A172 (cell line): ENCODE measurements at places on chromosomes 4 and X. TPM values are rescaled to one million over a fixed set of nuclear protein-coding genes. Genes with fewer than 3 reads are reported as not detected.
A peak's percentile ranks its signal among the peaks of the same experiment; 100 is the strongest.

NMU gene
- total RNA-seq, result 38.9 and 55.0 TPM in 2 replicates

PRDM5 gene
- 13.1 and 14.6 TPM in 2 replicates for total RNA-seq

GRCh38 chr4:81256059-81256970 is 41.3 kb upstream of the PRKG2 start:
- no peak for DNase-seq

DNA sequence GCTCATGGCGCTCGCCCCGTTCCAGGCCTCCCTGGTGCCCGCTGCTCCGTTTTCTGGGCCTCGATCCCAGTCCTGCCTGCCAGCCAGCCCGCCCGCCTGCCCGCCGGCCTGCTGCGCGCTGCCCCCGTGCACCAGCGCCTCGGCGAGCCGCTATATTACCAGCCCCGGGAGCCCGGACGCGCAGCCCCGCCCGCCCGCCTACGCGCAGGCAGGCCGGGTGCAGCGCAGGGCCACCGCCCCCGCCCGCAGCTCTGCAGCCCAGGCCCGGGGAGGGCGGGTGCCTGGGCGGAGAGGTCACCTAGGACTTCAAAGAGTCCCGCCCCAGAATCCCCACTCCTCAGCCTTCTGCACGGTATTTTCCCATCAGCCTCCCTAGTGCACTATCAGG is at the start of gene MAOB:
Gene MAOB (minus strand): TSS at position 157 of the 388 bp plus-strand sequence. CDS start 151 bp downstream, at position 6.
- DNase-seq, result no peak

- peak; percentile 8 for DNase-seq
These were observed 29.9 kb downstream of the UPRT start for GRCh38 chrX:75303795-75304194.

DNA sequence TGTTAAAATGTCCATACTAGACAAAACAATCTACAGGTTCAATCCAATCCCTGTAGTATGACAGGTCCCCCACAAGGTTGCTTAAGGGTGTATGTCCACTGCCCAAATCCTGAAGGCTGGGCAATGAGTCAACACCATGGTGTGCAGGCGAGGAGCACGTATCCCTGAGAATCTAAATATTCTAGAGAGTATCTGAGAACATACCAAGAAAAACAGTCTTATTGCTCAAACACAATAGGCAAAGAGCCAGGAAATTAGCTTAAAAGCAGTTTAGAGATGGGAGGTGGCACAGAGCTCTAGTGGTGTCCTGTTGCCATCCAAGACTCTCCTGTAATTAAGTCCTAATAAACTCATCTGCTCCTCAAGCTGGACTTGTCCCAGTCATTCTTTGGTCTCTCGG is 37.0 kb downstream of the RCHY1 start:
- DNase-seq, result no peak

DNA sequence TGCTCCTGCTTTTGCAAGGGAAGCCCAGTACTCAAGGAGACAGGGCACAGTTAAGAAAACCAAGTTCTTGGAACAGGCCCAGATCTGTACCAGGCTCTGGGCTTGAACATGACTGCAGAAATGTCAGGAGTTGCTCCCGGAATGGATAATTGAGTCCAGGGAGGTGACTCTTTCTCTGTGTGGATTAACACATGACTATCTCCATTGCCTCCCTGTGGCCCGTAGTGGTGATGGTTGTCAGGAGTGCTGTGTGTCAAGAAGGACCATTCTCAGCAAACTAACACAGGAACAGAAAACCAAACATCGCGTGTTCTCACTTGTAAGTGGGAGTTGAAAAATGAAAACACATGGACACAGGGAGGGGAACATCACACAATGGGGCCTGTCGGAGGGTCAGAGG is 39.9 kb downstream of the CCKAR start:
- DNase-seq, result no peak
